SK-MEL-5 (cell line): ENCODE measurements at places on chromosomes 6 and 20. TPM values are rescaled to one million over a fixed set of nuclear protein-coding genes. Genes with fewer than 3 reads are reported as not detected.

The IL17A gene
- total RNA-seq: not detected in 2 replicates

The PI16 gene
- not detected in 2 replicates for total RNA-seq

The TCF15 gene
- total RNA-seq: not detected in 2 replicates

The KCNG1 gene
- total RNA-seq: 22.3 and 22.9 TPM in 2 replicates

The LHFPL5 gene
- not detected in 2 replicates for total RNA-seq

The LRP11 gene
- 25.5 and 27.3 TPM in 2 replicates for total RNA-seq

The IYD gene
- total RNA-seq: not detected in 2 replicates
